ENCODE measurements at places on chromosomes 3 and 15.

DNA sequence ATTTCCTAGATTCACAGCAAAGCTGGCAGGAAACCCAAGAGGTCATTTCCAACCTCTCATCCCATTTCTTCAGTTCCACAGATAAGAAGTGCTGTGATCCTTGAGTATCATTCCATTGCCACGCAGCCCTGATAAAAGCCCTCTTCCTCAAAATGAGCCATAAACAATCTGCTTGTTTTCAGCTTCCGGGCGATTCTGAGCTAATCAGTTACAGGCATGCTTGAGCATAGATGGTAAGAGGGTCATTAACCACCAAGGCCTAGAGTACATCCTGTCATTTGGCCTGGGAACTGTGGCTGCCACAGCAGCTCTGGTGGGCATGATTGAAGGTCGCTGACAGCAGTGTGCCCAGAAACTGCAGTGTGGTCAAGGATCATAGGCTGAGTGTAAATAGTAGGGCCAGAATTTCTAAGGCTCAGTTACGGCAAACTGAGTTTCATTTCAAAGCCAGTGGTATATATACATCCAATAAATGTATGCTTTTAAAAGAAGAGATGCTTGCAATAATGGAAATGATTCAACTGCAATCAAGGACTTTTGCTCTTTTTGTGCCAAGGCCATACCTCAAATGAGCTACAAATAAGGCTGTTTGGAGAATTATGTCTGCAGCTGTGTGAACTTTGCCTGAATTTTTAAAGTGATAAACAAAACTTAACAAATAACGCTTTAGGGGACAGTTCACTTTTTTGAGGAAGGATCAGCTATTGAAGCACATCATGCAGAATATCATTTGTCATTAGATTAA lies 47.3 kb downstream of the P3H2 start:
- DNase-seq, result no peak

- DNase-seq, result no peak
Measured at GRCh38 chr3:126446791-126447190, 28.9 kb downstream of the ZXDC start.

GRCh38 chr3:184685646-184686045 lies 26.2 kb downstream of the MAGEF1 start:
- DNase-seq, result no peak

- DNase-seq, result peak; percentile 25
Measured at GRCh38 chr3:49906073-49906743, 2.5 kb upstream of the MST1R start.

DNA sequence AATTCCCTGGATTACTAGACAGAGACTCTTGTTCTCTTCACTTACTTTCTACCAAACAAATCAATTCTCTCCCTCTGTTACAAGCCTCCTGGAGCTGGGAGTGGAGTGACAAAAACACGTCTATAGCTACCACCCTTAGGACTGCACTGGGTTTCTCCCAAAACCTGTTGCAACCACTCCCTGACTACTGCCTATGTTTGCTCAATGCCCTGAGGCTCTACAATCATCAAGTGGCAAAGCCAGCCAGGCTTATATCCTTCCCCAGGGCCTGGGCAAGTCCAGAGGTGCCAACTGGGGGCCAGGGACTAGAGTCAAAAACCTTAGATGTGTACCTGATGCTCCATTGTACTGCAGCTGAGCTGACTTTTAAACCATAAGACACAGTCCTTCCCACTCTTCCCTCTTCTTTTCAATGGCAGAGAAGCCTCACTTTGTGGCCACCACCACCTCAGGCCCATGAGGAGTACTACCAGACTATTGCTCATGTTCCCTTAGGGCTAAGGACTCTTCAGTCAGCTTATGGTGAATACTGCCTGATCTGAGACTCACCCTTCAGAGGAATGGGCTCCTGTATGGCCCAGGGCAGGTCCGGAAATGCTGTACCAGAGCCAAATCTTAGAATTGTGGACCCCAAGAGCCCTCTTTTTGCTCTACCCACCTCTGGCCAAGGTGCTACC lies 125.4 kb upstream of the PLCL2 start:
- DNase-seq, result no peak

DNA sequence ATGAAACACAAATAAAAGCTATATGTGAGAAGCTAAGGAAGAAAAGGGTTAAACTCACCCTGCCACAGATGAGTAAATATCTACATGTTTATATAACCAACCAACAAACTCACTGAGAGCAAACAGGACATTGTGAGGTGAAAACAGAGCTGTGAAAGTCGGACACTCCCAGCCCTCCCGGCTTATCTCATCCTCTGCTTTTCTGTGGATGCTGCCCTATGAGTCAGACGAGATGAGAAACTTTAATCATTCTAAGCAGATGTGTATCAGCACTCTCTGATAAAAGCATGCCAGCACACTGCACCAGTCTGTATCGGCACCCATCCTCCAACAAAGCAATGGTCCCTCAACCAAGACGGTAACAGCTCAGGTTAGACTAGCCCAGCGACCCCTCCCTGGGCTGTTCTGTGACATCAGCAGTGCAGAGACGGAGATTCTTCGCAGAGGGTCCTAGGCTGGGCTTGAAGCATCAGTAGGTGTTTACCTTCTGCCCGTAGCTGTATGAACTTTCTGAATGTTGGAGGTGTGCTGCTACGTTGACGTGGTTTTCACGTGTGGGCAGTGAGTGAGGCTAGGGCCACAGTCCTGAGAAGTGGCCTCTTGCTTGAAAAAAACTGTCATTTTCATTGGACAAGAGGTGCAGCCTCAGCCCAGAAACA lies 119.8 kb upstream of the ALDH1A3 start:
- no peak for DNase-seq

- no peak for DNase-seq
Measured at GRCh38 chr3:71103430-71103921, 480.1 kb downstream of the FOXP1 start.

DNA sequence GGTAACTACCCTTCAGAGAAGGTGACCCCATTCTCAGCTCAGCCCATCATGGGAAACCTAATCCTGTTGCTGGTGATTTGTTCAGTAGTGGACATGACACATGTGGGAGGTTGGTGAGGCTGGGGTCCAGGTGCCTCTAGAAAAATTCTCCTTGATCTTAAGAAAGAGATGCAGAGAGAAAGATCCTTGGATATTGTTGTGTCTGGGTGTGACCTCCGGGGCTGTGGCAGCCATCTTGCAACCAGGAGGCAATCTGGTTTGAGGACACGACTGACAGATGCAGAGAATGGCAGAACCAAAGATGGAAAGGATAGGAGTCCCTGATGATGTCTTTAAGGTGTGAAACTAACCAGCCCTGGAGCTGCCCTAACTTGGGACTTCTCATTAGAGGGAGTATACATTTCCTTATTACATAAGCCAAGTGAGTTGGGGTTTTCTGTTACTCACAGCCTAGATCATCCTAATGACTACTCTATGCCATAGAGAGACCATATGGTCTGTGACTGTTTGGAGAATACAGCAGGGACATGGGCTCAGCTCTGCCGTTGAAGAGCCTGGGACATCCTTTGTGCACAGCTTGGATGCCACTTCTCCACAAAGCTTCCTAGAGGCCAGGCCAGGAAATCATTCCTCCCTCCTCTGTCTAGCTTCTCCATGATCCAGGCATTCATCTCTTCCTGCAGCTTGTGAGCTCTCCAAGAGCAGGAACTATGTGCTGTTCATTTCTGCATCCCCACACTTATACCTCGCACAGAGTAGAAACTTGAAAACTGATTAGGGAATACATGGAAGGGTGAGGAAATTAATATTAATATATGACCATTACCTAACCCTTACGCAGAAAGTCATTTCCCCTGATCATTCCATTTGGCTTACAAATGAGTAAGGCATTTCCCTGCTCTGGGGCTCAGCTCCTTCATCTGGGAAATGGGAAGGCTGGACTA lies 45.9 kb downstream of the HRH1 start:
- DNase-seq, result no peak

- no peak for DNase-seq
Measured at GRCh38 chr15:93583552-93583951, 494.5 kb upstream of the RGMA start.

- DNase-seq, result no peak
Measured at GRCh38 chr3:184783319-184783718, 28.6 kb upstream of the VPS8 start.

DNA sequence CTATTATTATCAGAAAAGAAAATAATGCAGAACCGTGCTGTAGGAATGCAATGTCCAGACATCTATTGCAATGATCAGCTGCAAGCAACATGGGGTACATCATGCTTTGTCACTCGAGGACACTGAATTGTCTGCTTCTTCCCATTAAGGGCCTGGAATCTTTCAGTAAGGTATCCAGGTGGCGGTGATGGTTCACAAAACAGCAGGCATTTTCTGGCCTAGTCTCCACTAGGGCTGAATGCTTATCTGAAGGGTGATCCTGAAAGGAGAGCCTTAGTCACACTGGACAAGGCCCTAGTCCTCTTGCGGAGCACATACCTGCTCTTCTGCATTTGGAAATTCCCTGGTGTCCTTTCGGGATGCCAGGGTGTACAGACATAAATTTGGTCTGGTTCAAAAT lies 21.2 kb downstream of the ITPR1 start:
- no peak for DNase-seq

DNA sequence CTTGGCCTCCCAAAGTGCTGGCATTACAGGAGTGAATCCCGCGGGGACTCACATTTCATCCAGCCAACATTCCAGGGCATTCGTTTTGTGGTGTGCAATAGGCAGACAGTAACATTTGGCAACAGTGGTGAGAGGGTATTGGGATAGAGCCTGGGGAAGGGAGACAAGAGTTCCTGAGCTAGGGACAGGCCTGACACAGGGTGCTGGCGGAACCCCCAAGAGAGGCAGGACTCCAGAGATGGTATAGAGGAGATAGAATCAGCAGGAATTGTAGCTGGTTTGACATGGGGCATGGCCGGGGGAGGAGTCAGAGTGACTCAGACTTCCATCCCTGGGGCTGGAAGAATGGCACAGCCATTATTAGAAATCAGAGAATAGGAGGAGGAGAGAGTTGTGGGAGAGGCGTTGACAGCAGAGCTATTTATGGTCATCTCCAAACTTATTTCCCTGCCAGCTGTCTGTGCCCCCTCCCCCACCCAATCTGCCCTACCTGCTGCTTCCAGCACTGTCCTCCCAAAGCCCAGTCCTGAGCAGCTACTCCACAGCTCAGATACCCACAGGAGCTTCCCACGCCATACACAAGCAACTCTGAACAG lies 4.4 kb upstream of the IDH2 start:
- DNase-seq, result no peak

DNA sequence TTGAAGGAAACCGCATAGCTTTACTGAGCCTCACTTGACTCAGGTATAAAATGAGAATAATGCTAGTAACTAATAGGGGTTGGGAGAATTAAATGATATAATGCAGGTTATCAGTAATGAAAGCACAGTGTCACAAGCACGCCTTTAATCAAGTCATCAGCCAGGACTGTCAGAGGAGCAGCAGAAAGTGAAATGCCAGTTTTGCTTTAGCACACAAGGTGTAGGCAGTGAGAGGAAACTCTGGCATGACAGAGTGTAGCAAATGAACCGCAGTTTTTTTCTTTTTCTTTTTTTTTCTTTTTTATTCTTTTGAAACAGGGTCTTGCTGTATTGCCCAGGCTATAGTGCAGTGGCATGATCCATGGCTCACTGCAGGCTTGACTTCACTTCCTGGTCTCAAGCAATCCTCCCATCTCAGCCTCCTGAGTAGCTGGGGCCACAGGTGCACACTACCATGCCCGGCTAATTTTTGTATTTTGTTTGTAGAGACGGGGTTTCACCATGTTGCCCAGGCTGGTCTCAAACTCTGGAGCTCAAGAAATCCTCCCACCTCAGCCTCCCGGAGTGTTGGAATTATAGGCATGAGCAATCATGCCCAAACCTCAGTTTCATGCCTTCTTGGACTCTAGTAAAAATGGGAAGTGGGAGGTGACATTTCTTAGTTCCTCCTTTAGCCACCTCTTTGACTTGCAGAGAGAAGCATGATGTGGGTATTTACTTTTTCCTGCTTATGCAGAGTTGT lies 9.7 kb upstream of the SCAANT1 start:
- no peak for DNase-seq

GRCh38 chr3:43394041-43394554 lies 107.8 kb downstream of the SNRK start:
- DNase-seq, result no peak

GRCh38 chr3:117666812-117667211 lies 957.2 kb downstream of the TUSC7 start:
- DNase-seq, result no peak

GRCh38 chr3:125006291-125006731 lies 49.5 kb downstream of the HEG1 start:
- no peak for DNase-seq

Data from activated effector memory CD4-positive, alpha-beta T cell treated with Interleukin-2 at 50 U/mL for 16 hours (primary cell).